Cortex of kidney (tissue), 1 donor: ENCODE measurements at places on chromosomes 2 and 18.

DNA sequence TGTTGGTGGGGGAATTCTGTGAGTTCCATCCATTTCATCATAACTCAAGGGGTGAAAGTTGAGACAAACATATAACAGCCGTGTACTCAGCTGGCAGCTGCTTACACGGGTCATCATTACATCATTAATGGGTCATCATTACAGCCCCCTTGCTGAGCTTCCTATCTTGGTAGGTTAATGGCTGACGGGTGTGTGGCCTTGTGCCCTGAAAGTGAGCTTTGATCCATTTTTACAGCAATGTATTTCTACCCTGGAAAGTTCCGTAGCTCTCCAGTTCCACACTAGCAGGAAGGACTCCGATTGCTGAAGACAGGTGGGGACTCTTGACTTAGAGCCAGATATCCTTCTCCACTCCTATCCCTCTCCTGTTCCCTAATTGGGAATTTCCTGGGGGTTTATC lies 105.2 kb upstream of the DLX2 start:
- DNase-seq = no peak

DNA sequence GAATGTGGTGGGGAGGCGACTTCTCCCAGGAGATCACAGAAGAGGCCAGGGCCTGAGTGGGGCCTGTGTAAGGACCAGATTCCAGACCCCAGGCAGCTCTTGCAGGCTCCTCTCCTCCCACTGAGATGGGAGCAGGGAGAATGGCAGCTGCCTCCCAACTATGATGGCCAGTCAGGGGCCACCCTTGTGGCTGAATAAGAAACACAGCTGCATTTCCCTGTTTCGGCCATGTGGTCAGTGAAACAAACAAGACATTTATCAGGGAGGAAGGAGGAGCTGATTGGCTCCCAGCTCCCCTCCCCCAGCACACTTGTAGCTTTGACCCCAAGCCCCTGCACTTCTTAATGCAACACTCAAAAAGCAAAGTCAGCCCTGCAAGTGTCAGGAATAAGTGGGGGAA lies 143.5 kb downstream of the CELF4 start:
- no peak for DNase-seq

DNA sequence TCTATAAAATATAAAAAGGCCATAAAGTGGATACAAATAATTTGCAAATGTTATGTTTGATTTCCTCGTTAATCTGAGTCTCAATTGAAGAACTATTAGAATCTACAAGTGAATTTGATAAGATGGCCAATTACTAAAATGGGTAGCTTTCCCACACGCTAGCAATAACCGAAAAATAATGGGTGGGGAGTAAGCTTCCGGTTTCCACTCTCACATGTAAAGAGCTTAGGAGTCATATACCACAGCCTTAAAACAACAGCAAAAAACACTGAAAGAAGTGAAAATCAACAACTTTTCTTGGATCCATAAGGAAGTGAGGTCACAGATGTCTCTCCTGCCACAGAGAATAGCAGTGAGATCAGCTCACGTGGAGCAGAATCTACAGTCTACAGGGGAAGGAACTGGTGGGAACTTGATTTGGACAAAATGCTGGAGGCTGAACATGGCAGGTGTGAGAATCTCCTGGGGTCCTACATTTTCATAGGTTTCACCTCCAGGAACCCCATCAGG lies 18.6 kb downstream of the THAP4 start:
- DNase-seq = no peak

- no peak for DNase-seq
Observed at GRCh38 chr2:191869781-191870180, 22.9 kb upstream of the CAVIN2 start.

DNA sequence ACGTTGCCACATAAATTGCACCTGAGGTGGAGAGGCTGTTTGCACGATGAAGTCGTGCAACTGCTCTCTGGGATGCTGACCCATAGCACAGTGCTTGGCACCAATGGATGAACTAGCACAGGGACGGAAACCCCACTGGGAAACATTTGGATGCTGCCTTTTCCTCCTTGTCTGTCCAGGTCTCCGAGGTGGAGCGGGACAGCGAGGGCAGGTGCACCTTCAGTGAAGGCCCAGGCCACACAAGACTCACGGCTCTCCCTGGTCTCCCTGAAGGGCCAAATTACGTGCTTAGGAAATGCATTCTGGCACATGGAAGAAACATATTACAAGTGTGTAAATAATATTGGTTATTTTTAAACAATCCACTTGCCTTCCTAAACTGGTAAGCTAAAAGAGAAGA lies 70.3 kb downstream of the TPO start:
- DNase-seq = no peak

DNA sequence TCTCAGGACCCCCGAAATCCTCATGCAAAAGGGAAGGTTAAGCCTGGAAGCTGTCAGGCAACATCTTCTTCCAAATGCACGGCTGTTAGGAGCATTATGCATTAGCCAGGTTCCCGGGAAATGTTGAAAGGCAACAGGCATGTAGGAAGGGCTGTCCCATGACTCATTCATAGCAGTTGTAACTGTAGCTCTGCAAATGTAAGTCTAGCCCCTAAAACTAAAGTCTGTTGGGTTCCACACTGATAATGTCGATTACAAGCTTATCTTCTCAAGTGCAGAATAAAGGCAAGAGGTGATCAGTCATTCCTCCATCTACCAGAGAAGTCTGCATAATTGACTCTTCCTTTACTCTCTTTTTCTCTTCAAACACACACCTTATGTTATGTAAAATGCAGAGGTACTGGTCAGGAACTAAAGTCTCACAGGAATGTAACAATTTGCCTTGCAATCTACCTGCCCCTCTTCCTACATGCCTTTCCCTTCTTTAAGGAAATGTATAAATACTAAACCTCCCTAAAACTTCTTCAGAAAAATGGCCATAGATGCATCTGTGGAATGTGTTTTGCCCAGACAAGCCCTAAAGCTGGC lies 99.8 kb downstream of the AKAIN1 start:
- DNase-seq = no peak

DNA sequence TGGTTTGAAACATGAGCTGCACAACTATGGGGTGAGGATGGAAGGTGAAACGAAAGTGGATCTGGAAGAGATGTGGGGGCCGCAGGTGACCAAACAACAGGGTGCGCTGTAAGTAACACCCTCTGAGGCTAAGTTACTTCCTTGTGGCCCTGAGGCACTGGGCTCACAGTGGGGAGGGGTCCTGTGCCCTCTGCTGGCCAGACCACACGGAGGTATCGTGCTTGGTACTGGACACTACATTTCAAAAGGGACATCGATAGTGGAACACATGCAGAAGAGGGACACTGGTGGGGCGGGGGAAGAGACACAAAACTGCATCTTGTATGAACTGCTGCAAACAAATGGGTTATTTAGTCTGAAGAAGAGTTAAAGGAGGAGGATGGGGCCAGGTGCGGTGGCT lies 110.6 kb downstream of the CLIP4 start:
- no peak for DNase-seq

DNA sequence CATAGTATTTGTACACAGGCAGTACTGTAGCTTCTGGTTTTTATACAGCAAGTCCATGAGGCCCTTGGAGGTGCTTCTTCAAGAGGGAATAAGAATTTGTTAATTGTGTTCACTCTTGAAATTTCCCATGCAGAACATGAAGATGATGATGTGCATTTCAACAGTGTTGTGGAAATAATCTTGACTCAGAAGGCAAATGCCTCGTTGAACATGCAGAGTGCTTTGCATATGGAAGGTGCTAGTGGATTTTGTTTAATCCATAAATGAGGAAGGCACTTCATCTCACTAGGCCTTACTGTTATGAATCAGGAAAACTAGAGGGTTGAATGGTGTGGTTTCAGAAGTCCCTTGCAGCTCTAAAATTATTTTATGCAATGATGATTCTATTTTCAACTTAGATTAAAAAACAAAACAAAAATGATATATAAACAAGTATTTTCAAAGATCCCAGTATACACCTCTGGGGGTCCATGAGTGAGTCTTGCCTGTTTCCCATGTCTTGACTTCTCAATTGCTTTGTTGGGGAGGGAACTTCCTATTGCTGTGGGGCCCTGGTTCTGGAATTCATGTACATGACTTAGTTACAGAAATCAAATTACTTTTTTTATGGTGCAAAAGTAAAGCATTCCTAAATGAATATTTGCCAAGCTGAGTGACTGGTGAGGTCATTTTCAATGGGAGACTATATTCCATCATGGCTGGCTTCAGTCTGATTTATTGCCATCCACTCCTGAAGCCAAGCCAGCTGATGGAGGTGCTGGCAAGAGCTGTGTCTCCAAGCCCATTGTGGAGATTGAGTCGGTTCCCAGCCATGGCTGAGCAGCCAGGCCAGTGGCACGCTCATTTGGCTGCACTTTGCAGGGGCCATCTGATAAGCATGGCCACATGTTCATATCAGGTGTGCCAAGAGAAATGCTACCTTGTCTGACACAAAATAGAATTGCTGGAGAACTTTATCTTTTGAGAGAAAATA lies 56.5 kb downstream of the MGAT5 start:
- DNase-seq = no peak

- DNase-seq = no peak
Observed at GRCh38 chr18:59945544-59945943, 45.7 kb downstream of the PMAIP1 start.

DNA sequence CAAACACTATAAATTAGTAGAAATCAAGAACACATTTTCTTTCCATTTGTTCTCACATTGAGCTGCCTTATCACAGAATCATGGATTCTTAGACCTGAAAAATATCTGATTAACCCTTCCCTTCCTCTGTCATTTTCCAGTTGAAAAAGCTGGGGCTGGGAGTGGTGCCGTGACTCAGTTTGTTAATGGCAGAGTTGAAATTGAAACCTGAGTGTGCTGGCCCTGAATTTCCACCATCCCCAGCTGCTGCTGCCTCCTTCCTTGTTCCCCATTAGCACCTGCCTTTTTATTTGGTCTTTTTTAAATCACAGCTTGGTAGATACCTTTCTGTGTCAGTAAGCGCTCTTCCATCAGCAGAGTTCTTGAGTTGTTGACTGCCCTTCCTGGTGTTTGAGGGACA lies 10.6 kb downstream of the FARP2 start:
- no peak for DNase-seq

DNA sequence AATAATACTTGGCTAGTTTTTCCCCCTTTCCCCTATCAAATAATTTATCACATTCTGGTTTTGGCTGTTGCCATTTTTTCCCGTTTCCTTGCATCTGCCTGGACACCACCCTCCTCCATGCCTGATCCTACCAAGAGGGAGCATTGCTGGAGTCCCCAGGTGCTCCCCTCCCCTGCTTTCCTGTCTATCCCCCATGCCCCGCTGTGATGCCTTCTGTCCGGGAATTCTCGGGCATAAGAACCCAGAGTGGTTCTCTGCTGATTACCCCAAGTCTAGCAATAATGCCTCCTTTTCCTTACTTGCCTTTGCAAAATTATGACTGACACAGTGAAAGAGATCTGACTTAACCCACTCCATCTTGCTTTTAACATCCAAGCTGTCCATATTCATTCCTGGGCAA lies 248.0 kb upstream of the PXDN start:
- DNase-seq = no peak

GRCh38 chr2:45691171-45691999 lies 39.9 kb downstream of the PRKCE start:
- DNase-seq = no peak

DNA sequence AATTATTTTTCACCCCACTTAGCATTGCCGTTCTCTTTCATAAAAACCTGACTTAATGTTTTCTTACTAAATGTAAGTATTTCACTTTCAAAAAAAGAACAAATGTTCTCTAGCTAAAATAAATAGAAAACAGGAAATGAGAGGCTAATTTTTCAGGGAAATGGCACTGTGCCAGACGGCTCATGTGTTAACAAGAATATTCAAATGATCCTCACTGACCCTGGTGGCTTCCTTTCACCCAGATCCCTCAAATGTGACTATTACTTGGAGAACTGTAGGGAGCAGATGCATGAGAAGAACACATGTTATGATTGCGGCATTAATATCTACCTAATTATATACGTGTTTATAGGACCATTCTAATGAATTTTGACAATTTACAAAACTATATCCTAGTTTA lies 827.7 kb downstream of the SOCS6 start:
- DNase-seq = no peak

- no peak for DNase-seq
Observed at GRCh38 chr2:193963472-193964119, 1693.4 kb upstream of the SLC39A10 start.

DNA sequence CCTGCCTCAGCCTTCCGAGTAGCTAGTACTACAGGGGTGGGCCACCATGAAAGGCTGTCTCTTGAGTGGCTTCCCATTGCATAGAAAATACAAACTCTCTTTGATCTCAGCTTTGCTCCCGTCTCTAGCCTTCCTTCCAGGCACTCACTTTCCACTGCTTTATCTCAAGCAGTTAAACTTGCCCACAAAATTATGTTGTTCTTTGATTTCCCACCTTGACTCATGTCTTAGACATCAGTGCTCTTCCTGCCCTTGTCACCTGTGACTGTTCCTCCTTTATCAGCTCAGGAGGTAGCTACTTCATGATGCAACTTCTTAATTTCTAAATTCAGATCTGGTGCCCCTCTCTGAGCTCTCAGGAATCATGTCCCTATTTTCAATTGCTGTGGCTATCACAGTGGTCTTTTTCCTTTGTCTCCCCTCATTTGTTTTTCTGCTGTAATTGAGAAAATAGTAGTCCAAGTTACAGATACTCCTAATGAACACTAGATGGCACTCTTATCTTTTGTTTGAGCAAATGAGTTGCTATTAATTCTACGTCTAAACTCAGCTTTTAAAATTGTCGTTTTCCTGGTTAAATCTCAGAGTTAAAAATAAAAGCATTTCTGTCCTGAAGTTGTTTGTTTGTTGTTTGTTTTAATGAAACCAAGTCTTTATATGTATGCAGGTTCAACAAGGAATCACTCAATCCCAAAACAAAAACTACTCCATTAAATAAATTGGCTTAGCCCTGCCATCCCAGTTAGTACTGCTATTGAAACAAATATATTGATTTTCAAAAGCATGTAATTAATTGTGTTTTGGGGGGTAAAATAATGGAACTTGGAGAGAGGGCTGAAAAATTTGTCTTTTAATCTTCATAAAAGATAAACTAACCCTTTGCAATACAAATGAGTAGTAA lies 46.9 kb upstream of the GREB1L start:
- no peak for DNase-seq

GRCh38 chr2:60136913-60137312 lies 416.5 kb downstream of the BCL11A start:
- DNase-seq = no peak

GRCh38 chr18:71352618-71353017 lies 1063.8 kb downstream of the SOCS6 start:
- no peak for DNase-seq

GRCh38 chr18:26547646-26548414 lies 523 bp downstream of the KCTD1 start:
- DNase-seq = no peak

DNA sequence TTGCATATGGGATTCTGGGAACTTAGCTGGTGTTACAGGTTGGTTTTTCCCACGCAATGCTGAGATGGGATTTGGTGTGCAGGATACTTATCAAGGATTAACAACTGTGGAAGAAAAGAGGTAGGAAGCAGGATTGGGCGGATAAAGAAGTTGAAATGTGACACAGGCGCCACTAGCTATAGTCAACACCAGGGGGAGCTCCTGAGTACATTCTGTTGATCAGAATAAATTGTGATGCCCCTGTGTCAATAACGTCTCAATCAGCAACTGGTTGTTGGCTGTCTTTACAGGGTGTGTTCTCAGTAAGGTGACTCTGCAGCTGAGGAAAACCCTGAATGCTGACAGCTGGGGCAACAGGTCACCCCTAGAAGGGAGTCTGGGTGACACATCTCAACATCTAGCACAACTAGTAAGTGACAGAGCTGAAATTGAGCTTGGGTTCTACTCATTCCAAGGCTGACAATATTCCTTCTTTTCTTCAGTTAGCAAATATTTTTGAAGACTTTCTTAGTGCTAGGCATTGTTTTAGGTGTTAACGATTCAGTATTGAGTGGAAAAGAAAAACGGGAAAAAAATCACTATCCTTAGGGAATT lies 143.0 kb downstream of the ARL6IP6 start:
- no peak for DNase-seq

GRCh38 chr2:185537689-185538088 lies 200.9 kb upstream of the FSIP2 start:
- DNase-seq = no peak
